Breast epithelium (tissue), 4 donors: ENCODE measurements at places on chromosomes 12 and 14.
A peak's percentile ranks its signal among the peaks of the same experiment; 100 is the strongest.

- DNase-seq = no peak
Measured at GRCh38 chr12:53431187-53431586, 7.5 kb downstream of the AMHR2 start.

GRCh38 chr14:39432619-39433451, 602 bp upstream of the FBXO33 start:
- DNase-seq = peak; percentile 92

GRCh38 chr12:15880721-15881120, 1.5 kb upstream of the STRAP start:
- no peak for DNase-seq

DNA sequence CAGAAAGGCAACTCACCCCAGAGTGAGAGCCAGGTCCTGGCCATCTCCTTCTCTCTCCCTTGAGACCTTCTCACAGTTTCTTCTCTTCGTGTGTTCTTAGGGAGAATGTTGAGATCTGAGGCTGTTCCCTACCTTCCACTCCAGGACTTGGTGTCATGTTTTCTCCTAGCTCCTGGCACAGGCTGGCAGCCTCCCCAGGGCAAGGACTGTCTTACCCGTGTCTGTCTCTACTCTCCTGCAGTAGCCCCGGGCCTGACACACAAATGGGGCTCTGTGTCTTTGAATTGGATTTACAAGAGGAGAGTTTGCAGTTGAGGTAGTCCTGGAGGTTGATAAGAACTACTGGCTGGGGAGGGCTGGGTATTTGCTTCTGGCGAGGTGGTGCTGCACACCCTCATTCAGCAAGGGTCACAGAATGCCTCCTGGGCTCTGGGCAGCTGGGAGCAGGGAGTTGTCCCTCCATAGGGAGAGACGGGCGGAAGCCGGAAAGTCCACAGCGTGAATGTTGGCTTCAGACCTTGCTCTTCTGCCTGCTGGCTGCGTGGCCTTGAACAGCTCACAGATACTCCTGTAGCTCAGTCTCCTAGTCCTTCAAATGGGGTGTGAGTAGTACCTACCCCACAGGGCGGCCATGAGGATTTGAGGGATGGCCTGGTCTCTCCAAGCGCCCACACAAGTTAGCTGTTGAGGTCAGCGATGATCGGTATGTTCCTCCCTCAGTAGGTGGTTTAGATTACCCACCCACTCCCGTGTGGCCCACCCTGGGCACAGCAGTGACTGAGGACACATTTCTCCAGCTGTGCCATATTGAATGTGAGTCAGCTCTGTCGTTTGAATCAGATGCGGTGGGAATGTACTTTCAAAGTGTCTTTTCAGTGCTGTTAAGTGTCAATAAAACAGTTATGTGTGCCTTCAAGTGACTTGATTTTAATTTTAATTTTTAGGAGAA, 10.2 kb downstream of the EP400 start:
- DNase-seq = no peak

- no peak for DNase-seq
Measured at GRCh38 chr14:44448951-44449358, 58.1 kb downstream of the FSCB start.
